ENCODE measurements at places on chromosomes 4 and X.

GRCh38 chrX:16436348-16437188 lies 213.4 kb upstream of the S100G start:
- DNase-seq, result peak; percentile 22

DNA sequence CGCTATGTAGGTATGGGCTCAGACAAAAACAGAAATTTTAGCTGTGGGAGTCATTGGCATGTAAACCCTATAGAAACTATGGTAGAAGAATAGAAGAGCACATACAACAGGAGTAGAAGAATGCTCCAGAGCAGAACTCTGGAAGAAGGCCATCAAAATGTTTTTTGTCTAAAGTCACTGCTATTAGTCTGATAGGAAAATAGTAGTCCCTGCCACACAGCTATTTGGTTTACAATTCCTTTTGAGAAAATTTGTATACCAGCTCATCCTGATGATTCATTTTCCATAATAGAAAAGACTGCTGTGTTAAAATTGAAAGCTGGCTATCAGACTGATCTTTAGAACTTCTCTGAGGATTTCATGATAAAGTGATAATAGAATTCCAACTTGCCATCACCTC lies 32.8 kb upstream of the ADAD1 start:
- no peak for DNase-seq

DNA sequence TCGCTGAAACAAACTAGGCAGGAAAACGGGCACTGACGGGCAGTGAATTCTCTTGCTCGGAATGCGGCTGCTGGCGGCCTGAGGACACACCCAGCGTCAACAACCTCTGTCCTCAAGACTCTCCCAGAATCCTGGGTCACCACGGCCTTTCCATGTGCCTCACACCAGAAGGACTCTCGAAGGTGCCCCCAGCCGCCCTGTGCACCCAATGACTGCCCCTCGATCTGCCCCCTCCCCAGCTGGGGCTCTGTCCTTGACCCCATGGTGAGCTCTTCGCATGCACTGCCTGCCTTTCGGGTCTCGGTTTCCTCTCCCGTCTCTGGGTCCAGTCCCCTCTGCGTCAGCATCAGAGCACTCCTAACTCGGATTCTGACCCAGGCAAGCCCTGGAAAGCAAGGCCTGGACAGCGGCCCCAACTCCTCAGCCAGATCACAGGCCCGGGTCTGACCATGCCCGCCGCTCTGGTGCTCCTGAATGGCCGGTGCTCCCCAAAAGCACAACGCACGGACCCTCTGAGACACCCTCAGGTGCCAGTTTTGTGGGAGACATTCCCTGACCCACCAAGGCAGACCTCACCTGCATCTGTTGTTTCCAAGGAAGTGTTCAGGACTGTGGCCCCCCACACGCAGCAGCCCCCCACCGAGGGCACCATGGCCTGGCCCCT lies 56.0 kb downstream of the ACOX3 start:
- DNase-seq, result no peak

- DNase-seq, result peak; percentile 25
These were observed 692 bp downstream of the FAM241A start for GRCh38 chr4:112145790-112146501.

DNA sequence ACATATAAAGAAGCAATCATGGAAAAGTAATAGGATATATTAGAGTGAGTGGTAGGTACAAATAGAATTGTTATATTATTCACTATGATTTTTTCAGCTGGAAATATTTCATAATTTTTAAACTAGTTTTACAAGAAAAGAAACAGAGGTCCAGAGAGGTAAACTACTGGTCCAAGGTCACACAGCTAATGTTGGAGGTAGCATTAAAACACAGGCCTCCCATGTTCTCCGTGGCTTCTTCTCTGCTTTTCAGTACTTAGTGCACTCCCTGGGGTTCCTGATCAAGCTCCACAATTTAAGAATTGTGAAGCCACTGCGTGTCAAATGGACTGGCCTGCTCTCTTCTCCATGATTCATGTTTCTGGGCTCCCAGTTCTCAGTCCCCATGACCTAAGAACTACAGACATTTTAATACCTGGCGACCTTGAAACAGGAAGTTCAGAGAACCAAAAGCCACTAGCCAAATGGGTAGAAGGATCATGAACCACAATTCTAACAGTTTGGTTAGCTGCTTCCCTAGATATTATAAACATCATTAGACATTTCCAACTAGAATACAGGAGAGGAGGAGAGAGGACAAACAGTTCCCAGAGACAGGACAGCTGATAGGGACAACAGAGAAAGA lies 172.0 kb upstream of the KLF3 start:
- DNase-seq, result no peak

DNA sequence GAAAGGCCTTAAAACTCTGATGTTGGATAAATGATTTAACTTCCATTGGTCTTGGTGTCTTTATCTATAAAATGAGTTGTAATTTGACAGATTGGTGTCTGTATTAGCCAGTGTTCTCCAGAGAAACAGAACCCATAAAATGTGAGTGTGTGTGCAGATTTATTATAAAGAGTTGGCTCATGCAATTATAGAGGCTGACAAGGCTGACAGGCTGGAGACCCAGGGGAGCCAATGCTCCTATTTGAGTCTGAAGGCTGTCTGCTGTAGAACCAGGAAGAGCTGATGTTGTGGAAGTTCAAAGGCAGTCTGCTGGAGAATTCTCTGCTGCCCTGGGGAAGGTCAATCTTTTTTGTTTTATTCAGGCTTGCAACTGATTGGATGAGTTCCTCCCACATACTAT lies 131.7 kb downstream of the SLC4A4 start:
- no peak for DNase-seq

DNA sequence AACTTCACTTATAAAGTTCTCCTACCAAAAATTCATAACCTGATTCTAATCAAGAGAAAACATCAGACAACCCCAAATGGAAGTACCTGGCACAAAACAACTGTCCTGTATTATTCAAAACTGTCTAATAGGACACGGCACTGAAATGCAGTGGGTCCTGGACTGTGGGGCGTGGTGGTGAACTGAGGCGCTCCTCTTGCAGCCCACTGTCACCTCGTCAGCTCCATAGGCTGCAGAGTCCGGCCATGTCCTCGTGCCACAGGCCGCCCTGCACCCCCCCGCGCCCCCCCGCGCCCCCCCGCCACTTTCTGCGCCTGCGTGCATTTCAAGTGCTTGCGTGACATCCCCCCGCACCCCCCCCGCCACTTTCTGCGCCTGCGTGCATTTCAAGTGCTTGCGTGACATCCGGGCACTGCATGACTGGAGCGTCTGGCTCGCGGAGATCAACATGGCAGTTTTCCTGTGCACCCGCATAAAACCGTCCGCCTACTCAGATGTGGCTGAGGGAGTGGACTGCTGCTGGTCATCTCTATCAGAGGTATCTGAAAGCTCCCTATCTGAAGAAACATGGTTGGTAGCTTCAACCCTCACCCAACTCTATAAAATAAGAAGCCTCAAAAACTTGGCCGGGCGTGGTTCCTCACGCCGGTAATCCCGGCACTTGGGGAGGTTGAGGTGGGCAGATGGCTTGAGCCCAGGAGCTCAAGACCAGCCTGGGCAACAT lies 28.8 kb downstream of the ATXN3L start:
- DNase-seq, result no peak

- DNase-seq, result no peak
These were observed 161.0 kb upstream of the GPRIN3 start for GRCh38 chr4:89468602-89469001.

- no peak for DNase-seq
These were observed 45.3 kb downstream of the GPRASP3 start for GRCh38 chrX:102765809-102766208.

DNA sequence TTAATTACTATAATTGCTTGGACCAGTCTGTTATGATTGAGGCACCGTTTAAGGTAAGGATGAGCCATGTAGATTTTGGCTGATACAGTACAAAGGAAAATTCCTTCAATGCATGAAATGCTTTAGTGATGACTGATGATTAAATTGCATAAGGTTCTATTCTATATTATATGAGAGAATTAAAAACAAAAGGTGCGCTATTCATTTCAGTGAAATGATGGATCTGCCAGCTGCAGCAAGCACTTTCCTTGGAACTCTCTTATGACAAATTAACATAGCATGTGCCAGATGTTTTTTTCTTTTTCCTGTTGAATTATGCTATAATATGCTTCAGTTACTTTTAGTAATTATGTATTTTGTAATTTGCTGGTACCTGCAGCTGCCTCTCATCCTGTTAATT lies 98.5 kb downstream of the JADE1 start:
- no peak for DNase-seq

GRCh38 chr4:8209181-8209874 lies 10.2 kb downstream of the SH3TC1 start:
- DNase-seq, result no peak

DNA sequence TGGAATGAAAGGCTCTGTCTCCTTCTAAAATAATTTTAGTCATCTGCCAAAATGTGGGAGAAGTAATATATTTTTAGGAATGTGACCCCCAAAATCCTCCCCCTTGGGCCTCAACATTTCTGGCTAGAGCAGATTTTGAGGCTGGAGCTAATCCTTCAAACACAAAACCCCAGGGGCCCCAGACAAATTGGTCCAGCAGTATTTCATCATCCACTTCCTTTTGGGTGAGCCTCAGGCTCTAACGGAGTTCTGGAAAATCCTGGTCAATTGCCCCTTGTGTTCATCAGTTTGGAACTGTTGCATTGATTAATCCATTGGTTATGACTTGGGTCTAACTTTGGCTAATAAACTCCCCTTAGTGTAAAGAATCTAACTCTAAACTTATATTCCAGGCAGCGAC lies 67.4 kb upstream of the PCDH19 start:
- no peak for DNase-seq

DNA sequence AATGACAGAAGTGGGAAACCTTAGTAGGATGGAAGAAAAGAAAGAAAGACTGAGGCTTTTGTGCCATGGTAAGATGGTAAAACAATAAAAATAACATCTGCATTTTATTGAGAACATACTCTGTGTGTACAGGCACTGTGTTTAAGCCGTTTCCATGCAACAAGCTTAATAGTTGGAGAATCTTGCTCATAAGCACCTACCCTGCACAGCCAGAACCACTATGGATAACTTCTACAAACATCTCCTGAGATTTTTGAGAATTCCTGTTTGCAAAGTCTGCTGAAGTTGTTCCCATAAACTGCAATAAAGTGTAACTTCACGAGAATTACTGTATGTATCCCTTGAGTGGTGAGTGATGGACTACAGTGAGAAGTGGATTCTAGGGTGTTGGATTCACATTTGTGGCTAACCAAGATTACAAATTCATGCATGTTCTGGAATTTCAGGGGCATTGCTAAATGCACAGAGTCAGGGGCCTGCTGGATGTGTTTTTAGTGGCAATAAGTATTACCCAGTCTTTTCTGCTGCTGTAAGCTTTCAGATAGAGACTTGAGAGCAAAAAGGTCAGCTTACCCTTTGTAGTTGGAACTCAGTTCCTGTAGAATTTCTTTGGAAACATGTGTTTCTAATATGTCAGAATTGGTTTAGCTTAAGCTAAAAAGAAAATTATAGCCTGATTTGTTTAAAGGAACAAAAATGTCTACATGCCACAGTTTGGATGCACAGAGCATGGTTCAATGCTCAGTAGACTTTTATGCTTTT lies 132.5 kb downstream of the AFF1 start:
- no peak for DNase-seq

DNA sequence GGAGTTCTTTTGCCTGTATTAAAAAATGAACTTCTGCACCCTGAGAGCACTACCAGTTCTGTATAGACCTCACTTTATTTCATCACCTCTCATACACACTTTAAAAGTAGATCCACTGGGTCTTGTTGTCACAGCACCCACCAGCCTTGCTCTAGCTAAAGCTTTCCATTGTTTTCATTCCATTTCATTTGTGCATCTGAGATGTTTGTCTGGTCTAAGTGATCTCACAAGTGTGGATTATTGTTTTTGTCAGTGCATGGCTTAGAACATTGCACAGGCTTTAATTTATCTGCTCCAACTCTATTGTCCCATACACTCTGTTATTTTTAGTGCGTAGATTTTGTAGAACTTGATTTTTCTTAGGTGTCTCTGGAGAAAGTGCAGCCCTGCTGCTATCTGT lies 1157.5 kb upstream of the PABPC4L start:
- no peak for DNase-seq

GRCh38 chrX:112820364-112821268 lies 20.0 kb downstream of the AMOT start:
- no peak for DNase-seq

GRCh38 chr4:15690020-15690809 lies 8.6 kb downstream of the FAM200B start:
- no peak for DNase-seq

DNA sequence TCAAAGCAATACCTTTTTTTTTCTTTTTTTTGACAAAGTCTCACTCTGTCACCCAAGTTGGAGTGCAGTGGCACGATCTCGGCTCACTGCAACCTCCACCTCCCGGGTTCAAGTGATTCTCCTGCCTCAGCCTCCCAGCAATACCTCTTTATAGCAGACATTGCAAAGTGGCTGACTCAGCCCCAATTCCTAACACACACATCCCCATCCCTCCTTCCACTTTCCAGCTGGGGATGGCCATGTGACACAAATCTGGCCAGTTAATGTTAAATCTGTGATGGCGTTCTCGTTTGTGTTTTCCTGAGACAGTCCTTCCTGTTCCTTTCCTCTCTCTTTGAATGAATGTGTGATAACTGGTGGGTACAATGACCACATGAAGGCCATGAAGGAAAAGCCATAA lies 276.2 kb upstream of the KLF3 start:
- DNase-seq, result no peak

DNA sequence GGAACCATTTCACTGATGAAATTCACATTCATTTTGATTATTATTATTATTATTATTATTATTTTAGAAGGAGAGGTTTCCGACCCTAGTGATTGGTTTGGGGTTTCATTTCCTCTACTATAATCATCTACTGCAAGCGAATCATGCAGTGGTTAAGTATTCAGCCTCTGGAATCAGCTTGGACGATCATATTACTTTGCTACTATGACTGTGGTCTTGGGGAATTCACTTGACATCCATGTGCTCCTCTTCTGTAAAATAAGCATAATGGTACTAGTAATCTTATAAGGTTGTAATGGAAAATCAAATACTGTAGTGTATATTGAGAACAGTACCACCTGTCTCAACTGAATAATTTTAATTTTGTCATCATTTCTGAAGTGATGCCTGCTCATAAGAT lies 132.1 kb upstream of the SLC4A4 start:
- no peak for DNase-seq

GRCh38 chr4:42436928-42437565 lies 39.8 kb downstream of the SHISA3 start:
- DNase-seq, result no peak

DNA sequence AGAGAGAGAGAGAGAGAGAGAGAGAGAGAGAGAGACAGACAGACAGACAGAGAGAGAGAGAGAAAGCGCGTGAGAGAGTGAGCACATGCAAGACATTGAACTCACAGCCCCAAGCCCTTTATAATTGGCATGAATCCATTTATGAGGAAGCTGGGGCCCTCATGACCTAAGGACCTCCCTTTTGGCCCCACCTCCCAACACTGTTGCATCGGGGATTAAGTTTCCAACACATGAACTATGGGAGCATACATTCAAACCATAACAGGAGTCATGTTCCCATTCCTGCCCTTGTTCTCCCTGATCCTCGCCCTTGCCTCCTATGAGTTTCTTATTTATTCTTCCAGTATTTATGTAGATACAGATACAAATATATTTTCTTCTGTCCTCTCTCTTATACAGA lies 269.8 kb upstream of the ARX start:
- no peak for DNase-seq

- DNase-seq, result no peak
These were observed 453.3 kb upstream of the HS3ST1 start for GRCh38 chr4:11881947-11882346.

GRCh38 chr4:40530961-40531635 lies 98.6 kb downstream of the RBM47 start:
- no peak for DNase-seq

Measured in stimulated activated CD8-positive, alpha-beta memory T cell treated with anti-CD3 and anti-CD28 coated beads, Interleukin-7, amount 100 ng/mL, for 1 hour (primary cell).